ENCODE measurements at places on chromosomes 3 and 15.

DNA sequence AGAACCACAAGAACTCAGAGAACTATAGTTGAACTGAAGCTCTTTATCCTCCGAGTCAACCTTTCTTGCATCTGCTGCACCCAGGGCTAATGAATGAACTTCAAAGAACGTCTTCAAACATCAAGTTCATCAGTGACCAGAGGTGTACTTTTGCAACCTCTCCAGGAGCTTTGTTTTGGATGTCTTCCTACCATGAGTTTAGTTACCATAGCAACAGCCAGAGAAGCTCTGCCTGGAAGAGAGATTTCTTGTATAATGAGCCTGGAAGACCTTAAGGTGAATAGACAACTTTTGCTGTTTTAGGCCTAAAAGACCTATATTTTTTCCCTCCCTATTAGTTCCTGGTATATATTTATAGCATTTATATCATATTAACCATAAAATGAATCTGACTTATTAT is 9.1 kb downstream of the ACTC1 start:
- no peak for DNase-seq

GRCh38 chr3:113055961-113056360 is 65.2 kb downstream of the GTPBP8 start:
- DNase-seq: no peak

DNA sequence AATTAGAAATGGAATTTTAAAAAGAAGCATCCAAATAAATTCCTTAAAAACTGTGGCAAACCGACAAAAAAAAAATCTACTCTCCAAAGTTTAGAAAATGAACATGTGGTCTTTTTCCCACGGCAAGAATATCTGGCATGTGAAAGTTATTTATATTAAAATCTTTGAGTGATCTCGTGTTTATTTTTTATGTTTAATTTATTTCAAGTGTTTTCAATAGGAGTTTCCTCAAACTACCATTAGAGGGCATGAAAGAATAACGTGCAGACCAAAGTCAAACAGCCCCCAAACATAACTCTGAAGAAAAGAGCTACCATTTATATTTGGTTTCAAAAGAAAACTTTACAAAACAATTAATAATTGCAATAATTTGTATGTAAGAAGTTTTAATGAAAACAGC is 286.4 kb downstream of the ZIC4 start:
- DNase-seq: no peak

DNA sequence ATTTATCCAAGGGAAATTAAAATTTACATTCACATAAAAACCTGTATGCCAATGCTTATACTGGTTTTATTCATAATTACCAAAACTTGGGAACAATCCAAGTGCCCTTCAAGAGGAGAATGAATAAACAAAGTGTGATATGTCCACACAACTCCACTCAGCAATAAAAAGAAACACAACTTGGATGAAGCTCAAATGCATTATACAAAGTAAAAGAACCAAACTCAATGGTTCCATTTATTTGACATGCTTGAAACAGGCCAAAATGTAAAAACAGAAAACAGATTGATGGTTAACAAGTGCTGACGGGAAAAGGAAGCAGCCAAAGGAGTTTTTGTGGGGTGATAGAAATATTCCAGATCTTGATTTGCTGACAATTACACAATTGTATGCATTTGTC is 23.5 kb downstream of the OCA2 start:
- no peak for DNase-seq

- no peak for DNase-seq
Measured at GRCh38 chr3:33388374-33389100, 51.7 kb downstream of the UBP1 start.

DNA sequence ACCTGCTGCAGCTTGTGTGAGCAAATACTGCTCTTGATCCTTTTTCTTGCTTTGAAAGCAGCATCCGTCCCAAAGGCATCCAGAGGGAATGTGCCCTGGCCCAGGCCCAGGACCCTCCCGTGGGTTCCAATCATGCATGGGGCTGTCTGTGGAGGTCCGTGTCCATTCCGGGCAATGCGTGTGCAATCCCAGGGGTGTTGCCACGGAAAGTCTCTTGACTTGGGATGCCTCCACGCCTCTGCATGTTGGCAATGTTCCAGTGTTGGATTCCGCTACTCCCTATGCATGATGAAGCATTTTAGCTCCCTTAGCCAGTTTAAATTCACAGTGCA is 105.7 kb downstream of the SNRPN start:
- DNase-seq: no peak

DNA sequence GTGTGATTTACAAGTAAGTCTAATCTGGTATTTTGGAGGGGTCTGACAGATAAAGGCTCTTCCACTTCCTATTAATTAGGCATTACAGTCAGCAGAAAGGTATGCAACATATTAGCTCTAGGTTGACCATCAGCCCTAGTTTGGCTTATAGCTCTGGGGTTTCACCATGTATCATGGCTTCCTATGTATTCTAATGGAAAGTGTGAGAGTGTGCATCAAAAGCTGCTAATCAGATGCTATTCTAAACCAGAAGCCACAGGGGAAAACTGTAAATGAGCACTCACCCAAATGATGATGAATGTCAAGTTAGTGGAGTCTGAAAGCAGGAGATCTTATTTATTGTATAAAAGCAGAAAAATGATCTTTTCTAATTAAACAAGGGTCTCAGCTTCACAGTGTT is 149.2 kb upstream of the MITF start:
- no peak for DNase-seq

GRCh38 chr3:154778057-154778456 is 302.1 kb upstream of the MME start:
- no peak for DNase-seq

GRCh38 chr3:155778462-155778861 is 27.6 kb downstream of the C3orf33 start:
- DNase-seq: no peak

DNA sequence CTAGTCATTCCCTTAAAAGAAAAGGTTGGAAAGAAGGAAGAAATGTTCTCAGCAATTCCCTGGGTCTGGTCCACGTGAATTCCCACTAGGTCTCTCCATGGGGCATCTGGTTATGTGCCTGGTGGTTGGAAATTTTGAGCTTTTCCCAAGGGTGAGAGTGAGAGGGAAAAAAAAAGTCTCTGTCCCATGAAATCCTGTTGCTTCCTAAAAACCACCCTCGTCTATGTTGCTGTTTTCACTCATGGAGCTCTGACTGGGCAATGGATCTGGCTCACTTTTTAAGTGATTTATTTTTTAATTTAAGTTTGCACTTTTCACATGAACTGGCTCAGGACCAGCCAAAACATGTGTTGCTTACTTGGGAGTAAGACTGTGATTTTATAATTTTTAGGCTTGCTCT is 190.1 kb downstream of the CHST2 start:
- DNase-seq: no peak

GRCh38 chr3:45922039-45922326 is 21.3 kb upstream of the CXCR6 start:
- no peak for DNase-seq

DNA sequence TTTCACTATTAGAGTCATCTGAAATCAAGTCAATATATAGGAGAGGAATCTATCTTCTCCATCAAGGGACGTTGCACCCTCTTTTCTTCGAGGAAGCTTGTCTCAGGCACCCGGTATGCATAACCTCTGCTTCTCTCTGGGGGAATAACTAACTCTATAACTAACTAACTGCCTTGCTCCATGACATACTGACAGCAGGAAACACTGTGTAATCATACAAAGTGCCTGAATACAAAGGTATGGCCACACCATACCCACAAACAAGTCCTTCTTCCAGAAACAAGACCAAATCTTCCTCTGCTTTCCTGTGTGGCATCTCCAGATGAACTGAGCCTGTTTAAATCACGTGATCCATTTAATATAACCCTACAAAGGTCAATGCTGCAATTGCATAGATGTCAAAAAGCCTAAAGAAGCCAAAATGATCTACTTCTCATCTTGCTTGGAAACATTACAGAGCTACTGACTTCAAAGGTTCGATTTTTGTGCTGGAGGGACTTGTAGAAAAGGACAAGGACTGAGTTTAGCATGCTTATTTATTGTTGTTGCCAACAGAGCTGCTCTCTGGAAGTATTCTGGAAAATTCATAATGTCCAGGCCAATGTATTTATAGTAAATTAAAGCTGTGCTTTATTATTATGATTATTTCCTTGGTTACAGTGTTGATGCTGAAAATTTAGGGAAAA is 380.5 kb downstream of the FOXP1 start:
- no peak for DNase-seq

GRCh38 chr3:38158472-38158871 is 6.9 kb upstream of the OXSR1 start:
- DNase-seq: no peak

- no peak for DNase-seq
Measured at GRCh38 chr15:99303907-99304306, 52.6 kb downstream of the LRRC28 start.

Data from stimulated activated CD4-positive, alpha-beta T cell treated with anti-CD3 and anti-CD28 coated beads, TNF-alpha, amount 100 ng/mL, for 1 hour (primary cell).